ENCODE measurements at places on chromosomes 16 and 17.
A peak's percentile ranks its signal among the peaks of the same experiment; 100 is the strongest.

DNA sequence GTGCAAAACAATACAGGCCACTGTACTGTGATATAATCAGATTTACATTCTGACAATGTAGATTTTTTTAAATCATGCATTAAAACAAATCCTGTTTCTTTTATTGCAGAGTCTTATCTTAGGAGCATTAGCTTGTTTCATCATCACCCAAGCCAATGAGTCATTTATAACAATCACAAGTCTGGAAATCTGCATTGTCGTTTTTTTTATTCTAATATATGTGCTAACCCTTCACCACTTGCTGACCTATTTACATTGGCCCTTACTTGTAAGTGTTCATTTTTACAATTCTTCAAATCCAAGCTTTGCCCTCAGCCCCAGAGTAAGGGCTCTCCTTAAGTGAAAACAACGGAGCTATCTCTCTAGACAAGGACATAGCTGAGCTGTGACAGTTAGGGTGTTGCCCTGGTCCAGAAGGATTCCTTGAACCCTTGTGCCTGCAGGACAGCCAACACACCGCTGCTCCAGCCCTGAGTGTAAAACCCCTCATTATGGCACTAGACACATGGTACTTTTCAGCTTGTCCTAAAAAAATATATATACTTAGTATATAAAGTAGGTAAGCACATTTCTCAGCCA lies 3.7 kb downstream of the CMTM1 start:
- no peak for DNase-seq

DNA sequence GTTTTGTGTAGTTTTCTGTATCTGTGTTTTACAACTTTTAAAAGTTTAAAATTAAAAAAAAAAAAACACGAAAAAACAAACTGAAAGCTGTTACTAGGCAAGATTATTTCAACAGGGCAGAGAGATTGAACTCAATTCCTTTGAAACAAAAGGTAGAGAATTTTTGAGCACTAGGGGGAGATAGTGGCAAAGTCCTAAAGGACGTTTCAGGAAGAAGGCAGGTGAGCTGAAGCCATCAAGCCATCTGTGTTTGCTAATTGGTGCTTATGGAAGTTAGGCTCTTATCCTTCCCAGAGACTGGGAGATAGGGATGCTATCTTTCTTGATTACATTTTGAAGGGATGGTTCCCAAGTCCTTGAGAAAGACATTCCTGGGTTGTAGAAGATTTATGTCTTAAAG lies 70.6 kb upstream of the CLEC3A start:
- no peak for DNase-seq

GRCh38 chr16:1691276-1691675 lies 13.2 kb downstream of the JPT2 start:
- no peak for DNase-seq

DNA sequence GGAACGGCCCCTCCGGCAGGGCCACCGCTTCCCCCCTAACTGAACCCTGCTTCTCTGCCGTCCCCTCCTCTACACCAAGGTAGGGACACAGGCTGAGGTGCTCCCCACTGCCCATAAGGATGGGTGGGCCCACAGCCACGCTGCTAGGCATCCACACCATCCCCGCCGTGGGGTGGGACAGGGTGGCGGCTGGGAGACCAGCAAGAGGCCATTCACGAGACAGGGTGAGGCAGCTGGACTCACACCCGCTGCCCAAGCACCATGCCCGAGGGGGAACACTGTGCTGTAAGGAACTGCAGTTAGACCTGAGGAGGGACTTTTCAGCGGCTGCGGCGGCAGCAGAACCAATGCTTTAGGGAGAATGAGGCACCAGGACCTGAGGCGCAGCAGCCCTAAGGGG lies 47.5 kb upstream of the RRN3 start:
- DNase-seq: no peak

- no peak for DNase-seq
These were observed 5.3 kb upstream of the NSMCE1 start for GRCh38 chr16:27273670-27274423.

DNA sequence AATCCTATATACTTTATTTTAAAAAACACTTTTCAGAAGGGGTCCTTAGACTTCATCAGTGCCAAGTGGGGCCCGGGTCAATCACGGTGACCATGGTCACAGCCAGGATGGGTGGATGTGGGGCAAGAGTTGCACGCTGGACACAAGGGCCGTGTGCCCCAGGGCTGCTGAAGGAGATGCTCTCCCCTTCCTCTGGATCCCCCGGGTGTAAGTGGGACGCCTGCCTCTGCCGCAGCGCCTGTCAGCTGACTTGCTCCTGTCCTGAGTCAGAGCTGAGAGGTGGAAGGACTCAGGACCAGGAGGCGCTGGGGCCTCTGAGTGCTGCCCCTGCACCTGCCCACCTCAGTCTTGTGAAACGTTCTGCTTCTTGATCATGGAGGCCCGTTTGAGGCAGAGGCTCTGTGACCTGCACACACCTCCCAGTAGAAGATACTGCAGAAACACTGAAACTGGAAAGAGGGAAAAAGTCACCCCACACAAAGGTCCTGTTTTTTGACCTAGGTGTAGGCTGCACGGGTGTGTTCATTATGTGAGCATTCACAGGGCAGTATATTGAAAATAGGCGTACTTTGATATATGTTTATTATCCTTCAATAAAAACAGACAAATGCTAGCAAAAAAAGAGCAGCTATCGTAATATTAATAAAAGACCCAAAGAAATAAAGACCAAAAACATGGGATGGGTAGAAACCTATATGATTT lies 40.9 kb upstream of the BAHCC1 start:
- DNase-seq: no peak

GRCh38 chr16:81006211-81006812 lies 373 bp downstream of the CMC2 start:
- DNase-seq: peak; percentile 50

DNA sequence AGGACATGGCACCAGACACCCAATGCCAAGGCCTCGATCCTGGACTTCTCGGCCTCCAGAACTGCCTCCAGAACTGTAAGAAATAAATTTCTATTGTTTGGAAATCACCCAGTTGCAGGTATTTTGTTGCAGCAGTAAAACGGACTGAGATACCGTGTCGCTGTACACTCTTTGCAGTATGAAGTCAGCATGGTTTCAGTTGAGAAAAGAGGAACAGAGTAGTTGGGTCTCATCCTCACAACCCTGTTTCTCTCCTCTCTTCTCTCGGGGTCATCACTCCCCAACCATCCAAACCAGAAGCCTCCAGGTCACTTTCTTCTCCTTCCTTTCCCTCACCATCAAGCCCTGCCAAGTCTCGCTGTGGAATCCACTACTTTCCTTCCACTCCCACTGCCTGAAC lies 77.8 kb downstream of the ADCY9 start:
- DNase-seq: no peak

DNA sequence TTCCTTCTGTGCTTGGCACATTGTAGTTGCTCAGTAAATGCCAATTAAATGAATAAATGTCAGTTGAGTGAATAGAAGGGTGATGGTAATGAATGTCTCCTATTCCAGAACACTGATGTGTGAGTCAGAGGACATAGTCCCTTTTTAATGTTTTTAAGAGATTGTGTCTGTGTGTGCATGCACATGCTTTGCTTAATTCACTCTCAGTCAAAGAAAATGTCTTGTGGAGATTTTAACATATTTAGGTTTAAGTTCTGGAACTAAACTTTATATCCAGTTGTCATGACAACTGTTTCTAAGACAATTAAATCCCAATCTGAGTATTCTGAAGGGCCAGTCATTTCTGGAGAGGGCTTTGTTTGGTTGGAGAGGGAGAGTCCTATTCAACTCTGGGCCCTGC lies 255.3 kb upstream of the CDH11 start:
- no peak for DNase-seq

- no peak for DNase-seq
These were observed at the start of gene CEMP1 for GRCh38 chr16:2531371-2531695. CEMP1 (minus strand) TSS chr16:2531408; CDS start chr16:2531073, 335 bp downstream.

GRCh38 chr17:61451538-61452300 lies 503 bp upstream of the TBX4 start:
- DNase-seq: no peak

DNA sequence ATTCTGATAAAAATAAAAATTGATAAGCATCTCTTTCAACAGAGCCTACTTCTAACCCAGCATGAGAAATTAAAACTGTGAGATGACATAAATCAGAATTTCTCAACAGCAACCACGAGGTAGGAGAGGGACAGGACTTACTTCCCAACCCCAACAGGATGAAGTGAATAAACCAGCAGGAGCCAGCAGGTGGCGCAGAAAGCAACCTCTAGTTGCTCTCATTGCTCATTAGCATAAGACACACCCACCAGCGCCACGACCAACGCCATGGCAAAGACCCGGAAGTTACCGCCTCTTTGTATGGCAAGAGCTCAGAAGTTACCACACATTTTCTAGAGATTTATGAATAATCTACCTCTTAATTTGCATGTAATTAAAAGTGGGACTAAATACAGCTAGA lies 189.4 kb upstream of the CDH8 start:
- no peak for DNase-seq

DNA sequence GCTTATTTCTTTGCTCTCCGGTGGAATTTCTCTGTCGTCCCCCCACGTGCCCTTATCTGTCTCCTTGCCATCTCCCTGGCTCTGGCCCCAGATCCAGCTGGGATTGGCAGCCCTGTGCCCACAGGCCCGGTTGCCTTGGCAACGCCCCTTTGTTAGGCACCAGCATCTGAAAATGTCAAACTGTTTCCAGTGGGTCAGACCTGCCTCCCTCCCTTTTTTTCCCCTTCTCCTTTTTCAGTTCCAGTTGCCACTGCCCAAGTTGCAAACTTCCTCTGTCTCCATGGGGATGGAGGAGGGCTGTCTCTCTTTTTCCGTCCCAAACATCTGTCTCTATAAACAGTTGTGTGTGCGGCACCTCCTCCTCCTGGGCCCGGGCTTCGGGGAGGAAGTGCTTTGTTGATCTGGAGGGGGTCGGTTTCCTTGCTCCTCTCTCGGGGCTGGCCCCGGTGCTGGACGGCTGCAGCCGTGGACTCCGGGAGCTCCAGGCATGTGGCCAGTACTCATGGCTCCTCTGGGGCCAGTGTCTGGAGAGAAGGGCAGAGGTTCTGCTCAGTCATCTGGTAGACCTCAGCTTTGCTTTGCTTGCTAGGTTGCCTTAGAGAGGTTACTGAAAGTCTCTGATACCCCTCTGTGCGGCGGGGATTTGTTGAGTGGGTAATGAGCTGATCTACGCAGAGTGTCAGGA lies 35.3 kb downstream of the SOCS3 start:
- DNase-seq: no peak

GRCh38 chr17:29973005-29973404 lies 31.6 kb downstream of the EFCAB5 start:
- DNase-seq: no peak

GRCh38 chr16:28572696-28573510 lies 19.2 kb downstream of the SGF29 start:
- no peak for DNase-seq

DNA sequence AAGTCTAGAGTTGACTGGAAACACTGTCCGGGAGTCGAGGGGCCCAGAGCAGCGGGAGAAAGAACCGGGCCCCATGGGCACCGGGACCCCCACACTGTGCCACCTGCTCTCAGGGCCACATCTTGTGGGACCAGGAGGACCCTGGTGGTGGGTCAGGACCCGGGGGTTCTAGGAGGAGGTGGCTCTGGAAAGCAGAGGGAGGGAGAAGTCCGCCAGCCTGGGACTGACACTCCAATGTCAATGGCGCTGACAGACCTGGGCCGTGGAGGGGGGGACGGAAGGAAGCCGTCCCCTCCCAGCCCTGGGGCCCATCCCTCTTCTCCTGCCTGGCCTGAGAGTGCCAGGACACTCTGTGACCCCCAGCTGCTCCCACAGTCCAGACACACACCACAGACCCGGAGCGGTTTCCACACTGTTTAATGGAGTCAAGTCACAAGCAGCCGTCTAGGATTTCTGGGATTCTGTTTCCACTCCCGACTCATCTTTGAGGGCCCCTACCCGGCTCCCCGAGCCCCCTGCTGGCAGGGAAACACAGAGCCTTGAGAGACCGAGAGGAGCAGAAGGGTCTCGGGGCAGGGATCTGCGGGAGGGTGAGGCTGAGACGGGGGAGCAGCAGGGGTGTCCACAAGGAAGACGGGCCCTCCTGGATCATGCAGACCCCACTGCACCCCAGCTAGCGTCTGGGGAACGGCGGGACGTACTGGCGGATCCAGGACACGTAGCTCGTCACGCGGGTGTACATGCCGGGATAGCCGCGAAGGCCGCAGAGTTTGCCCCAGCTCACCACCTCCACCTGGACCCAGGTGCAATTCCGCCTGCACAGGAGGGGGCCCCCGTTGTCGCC lies 23.5 kb upstream of the UBE2I start:
- DNase-seq: no peak

DNA sequence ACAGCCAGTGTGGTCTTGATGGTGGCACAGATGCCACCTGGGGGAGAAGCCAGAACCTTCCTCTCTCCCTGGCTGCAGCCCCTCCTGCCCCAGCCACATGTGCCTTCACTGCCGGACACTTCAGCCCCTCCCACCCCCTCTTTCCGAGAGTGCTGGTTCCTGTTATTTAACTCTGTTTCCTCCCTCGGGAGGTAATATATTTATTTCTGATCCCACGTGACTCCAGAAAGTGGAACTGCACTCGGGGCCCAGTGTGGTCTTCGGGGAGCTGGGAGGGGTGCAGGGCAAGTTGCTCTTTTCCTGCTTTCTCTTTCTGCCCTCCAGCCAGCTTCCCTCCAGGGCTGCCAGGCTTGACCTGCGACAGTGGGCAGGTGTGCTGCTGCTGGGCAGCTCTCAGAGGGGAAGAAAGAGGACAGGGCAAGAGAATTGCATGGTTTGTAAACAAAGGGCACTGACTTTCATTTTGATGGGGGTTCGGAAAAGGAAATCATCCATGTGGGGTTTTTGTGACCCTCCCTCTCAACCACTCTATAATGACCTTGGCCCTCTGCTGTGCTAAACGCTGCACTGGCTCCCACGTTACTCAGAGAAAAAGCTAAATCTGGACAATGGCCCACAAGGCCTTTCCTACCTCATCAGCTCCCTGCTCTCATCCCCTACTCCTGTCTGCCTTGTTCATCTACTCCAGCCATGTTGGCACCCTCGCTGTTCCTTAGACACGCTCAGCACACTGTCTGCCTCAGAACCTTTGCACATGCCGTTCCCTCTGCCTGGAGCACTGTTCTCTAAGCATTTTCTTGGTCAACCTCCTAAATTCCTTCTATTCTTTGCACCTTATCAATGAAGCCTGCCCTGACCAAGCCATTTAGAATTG lies 8.2 kb upstream of the CIITA start:
- DNase-seq: no peak

GRCh38 chr17:82282239-82283207 lies 9.0 kb upstream of the CSNK1D start:
- no peak for DNase-seq
